HCT116 (cell line): ENCODE measurements at places on chromosomes 11 and 22. TPM values are rescaled to one million over a fixed set of nuclear protein-coding genes. Genes with fewer than 3 reads are reported as not detected.

- DNase-seq = no peak
Observed at GRCh38 chr11:44338026-44338425, 28.1 kb upstream of the ALX4 start.

DNA sequence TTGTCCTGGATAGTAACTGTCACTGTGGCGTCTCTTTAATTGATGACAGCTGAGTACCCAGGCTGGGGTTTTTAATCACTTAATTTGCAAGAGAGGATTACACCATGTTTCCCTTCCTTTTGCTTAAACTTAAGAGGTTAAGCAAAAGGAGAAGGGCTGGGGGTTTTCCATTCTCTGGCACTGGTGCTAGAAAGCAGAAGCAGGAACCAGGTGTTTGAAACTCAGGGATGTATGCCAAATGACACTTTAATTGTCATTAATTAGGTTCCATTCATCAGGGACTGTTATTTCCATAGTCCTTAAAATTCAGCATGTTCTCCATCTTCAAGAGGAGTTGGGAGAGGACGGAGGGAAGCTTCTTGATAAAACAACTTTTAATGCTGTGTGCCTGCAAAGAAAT, 746.2 kb downstream of the NELL1 start:
- no peak for DNase-seq

Gene BAIAP2L2
- 1.0 TPM for total RNA-seq

Gene TRPC6
- total RNA-seq = not detected

DNA sequence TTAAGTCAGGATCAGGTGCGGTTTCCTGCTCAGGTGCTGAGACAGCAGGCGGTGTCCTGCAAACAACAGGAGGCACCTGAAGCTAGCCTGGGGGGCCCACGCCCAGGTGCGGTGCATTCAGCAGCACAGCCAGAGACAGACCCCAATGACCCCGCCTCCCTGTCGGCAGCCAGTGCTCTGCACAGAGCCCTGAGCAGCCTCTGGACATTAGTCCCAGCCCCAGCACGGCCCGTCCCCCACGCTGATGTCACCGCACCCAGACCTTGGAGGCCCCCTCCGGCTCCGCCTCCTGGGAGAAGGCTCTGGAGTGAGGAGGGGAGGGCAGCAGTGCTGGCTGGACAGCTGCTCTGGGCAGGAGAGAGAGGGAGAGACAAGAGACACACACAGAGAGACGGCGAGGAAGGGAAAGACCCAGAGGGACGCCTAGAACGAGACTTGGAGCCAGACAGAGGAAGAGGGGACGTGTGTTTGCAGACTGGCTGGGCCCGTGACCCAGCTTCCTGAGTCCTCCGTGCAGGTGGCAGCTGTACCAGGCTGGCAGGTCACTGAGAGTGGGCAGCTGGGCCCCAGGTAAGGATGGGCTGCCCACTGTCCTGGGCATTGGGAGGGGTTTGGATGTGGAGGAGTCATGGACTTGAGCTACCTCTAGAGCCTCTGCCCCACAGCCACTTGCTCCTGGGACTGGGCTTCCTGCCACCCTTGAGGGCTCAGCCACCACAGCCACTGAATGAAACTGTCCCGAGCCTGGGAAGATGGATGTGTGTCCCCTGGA, at the start of gene MYO7A:
Gene MYO7A, plus strand, starts transcription at position 327 of the 772 bp plus-strand sequence. CDS start 2,389 bp downstream, outside the sequence.
- DNase-seq = no peak

- DNase-seq = no peak
Observed at GRCh38 chr11:10641177-10641911, 52.2 kb downstream of the IRAG1 start.

GRCh38 chr11:112769170-112769569, 192.1 kb upstream of the NCAM1 start:
- DNase-seq = no peak

GRCh38 chr11:111021131-111021530, 224.4 kb upstream of the POU2AF2 start:
- no peak for DNase-seq

- no peak for DNase-seq
Observed at GRCh38 chr11:132033051-132033450, 662.6 kb downstream of the NTM start.

- no peak for DNase-seq
Observed at GRCh38 chr22:29308791-29309262, 2.4 kb downstream of the GAS2L1 start.

Gene TSSK2
- total RNA-seq = not detected

Gene RNF215
- 20.2 TPM for total RNA-seq

Gene SYT8
- 1.0 TPM for total RNA-seq

Gene HEPHL1
- not detected for total RNA-seq

DNA sequence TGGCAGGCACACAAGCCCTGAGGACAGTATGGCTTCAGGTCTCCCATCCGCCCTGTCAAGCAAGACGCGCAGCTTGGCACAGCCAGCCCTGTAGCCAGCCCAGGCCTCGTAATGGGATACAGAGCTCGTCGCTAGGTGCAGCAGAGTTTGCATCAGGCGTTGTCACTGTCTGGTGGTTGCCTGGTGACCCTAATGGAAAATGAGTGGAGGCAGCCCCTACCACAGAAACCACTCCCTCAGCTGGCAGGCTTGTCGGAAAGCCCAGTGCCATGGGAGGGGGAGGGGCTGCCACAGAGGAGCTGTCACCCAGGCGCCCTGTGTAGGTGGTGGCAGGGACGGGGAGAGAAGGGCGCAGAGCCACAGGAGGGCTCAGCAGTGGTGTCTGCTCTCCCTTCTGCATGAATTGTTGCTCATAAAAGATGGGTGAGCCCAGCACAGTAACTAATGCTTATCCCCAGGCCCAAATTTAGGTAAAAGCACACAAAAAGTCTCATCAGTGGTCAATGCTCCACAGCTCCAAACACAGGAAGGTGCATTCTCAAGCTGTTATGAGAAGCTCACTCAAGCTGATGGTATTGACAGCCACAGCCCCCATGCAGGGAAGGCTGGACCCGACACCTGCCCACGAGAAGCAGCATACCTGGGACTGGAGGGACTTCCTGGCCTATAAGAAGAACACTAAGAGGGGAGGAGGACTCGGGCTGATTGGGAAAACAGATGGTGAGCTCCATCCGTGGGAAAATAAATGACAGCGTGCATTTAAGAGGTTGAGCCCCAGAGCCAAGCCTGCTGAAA, 164.6 kb downstream of the ETS1 start:
- DNase-seq = no peak

DNA sequence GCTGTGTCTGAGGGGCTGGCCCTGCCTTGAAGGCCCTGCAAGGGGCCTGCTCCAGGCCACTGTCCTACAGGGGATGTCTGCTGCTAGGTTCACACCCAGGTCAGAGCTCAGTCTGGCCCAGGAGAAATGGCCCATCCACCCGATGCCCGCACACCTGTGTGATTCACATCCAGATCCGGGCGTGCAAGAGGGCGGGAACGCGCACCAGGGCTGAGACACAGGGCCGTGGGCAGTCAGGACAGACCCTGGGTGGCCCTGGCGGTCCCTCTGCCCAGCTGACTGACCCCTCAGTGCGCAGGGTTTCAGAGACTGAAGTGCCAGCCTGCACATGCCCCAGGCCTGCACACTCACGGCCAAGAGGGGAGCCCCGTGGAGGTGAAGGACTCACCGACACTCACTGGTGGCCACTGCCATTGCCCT, 7.4 kb downstream of the TOLLIP start:
- no peak for DNase-seq

DNA sequence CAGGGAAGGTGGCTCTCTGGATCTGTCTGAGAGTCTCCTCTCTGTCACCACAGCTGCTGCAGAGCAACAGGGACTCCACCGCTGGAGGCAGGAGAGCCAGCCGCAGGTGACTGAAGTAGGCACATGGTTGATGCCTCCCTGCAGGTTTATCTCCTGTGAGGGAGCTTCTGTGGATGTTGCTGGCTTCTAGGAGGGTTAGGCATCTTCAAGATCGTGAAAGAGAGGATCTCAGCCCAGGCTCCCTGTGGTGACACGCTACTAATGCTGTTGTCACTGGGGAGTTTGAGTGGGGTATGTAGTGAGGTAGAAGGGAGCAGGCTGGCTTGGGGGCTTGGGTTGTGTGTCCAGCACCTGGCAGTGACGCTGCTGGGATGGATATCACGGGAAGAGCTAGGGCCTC, 34.1 kb downstream of the DAGLA start:
- DNase-seq = no peak

DNA sequence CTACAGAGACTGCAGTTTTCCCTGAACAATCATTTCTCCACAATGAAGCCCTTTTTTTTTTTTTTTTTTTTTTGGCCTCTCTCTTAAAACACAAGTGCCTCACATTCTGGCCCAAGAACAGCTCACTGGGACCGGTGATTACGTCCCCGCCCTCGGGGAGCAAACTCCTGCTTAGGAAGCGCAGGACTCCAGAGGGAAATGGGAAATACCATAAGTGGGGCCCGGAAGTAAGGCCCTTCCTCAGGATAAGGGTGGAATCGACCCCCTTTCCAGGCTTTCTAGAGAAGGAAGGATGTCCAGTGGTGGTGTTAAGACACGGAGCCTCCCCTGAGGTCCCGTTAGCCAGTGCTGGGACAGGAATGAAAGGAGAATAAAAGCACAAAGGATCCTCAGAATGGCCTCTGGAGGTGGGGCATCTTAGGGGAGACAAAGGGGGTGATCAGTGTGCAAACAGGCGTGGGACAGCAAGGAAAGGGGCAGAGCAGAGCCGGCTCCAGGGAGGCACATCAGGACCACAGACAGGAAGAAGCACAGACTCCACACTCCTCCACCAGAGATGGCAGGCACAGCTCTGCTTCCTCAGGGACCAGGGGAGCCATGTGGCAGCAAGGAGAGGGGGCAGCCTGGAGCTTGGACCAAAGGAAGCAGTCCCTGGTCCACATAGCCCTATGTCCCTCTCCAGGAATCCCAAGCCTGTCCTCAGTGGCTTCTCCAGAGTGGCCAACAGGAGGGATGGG, 61.3 kb downstream of the CHST1 start:
- DNase-seq = no peak

- no peak for DNase-seq
Observed at GRCh38 chr22:33022231-33022630, 36.0 kb downstream of the SYN3 start.

Gene PPFIBP2
- 5.7 TPM for total RNA-seq

DNA sequence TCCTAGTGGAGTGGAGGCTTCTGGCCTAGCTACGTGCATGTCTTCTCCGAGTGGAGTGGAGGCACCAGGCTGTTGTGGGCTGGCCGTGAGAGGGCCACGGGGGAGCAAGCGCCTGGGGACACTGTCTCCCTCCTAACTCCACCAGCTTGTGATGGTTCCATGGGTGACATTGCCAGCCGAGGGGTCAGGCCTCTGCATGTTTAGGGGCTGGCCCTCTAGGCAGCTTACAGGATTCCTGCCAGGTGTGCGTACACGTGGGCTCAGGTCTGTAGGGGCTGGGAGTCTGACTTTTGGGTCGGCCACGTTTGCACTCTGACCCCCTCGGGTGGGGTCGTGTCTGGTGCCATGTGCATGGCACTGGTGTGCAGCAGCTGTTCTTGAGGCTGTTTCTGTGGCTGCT, 31.6 kb downstream of the TBC1D22A start:
- DNase-seq = no peak

Gene HIC2
- 6.7 TPM for total RNA-seq

- no peak for DNase-seq
Observed at GRCh38 chr11:134576721-134577171, 164.7 kb upstream of the B3GAT1 start.

- no peak for DNase-seq
Observed at GRCh38 chr11:133029107-133029506, 503.2 kb downstream of the OPCML start.

DNA sequence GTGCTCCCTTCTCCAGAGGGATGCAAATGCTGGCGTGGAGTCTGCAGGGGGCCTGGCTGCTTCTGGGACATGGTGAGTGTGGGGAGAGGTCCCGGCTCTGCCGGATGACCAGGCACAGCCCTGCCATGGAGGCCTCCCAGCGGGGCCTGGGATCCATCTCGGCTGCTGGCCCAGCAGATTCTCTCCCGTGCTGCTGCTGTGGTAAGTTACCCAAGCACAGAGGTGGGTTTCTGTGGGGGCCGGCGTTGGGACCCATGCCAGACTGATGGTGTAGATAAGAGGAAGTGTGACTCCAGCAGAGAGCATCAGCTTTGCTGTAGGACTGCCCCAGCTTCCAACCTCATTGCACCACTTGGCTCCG, 147.5 kb upstream of the B3GAT1 start:
- no peak for DNase-seq

GRCh38 chr11:69355346-69355940, 61.5 kb downstream of the MYEOV start:
- DNase-seq = no peak

- no peak for DNase-seq
Observed at GRCh38 chr11:67265633-67266448, 432 bp upstream of the GRK2 start.

DNA sequence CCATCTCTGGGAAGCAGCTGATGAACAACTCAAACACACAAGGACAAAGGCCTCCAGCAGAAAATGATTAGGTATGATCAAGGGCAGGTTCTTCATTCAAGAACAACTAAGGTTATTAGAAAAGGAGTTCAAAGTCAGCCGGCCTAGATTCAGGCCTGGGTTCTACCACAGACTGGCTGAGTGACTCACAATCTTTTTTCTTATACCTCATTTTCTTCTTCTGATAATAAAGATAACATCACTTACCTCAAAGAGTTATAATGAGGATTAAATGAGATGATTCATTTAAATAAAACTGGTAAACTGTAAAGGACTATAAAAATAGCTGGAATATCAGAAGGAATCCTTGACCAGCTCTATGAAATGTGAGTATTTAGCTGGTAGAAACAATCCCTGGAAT, 49.3 kb upstream of the PPP2R1B start:
- no peak for DNase-seq

GRCh38 chr11:3002351-3002861, 10.3 kb upstream of the NAP1L4 start:
- DNase-seq = no peak

- no peak for DNase-seq
Observed at GRCh38 chr11:10305262-10305963, 540 bp downstream of the ADM start.

GRCh38 chr11:119752345-119752871, 23.4 kb upstream of the NECTIN1 start:
- DNase-seq = no peak

Gene GGT1
- 14.0 TPM for total RNA-seq

Gene NEFH
- not detected for total RNA-seq

Gene RPL27A
- 1,055 TPM for total RNA-seq

Gene HSD17B12
- 83.7 TPM for total RNA-seq
